ENCODE measurements at places on chromosomes 4 and X.

GRCh38 chr4:36772154-36772516, 472.4 kb upstream of the NWD2 start:
- no peak for DNase-seq

- DNase-seq: no peak
Observed at GRCh38 chrX:10326578-10326977, 169.8 kb downstream of the CLCN4 start.

DNA sequence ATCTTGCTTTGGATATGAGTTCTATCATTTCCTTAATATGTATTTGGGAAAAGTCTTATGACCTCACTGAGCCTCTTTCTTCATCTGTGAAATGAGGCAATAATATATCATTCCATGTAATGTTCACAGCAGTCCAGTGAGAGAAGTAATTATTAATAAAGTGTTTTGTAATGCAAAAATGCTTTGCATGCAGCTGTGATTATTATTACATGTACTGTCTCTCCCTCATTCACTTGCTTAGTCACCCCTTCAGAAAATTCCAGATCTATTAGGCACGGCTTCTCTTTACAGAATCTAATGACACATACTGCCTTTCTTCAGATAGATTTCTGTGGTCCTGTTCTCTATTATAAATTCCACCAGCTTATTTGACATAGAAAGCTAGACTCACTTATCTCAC, 53.5 kb upstream of the FGF13 start:
- no peak for DNase-seq

DNA sequence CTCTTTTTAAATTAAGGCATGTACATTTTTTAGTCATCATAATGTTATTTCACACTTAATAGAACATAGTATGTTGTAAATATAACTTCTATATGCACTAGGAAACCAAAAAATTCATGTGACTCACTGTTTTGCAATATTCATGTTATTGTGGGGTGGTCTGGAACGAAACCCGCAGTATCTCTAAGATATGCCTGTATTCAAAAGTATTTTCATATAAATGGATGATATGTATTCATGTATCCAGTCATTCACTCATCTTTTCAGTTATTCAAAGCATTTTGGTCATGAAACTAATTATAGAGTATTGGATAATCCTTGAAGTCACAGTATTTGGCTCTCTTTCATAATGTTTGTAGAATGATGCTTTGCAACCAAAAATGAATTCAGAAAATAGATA, 168.1 kb downstream of the HS6ST2 start:
- DNase-seq: no peak

GRCh38 chrX:129323115-129323514, 200.2 kb downstream of the SMARCA1 start:
- no peak for DNase-seq

- DNase-seq: no peak
Observed at GRCh38 chrX:133516686-133517085, 101.4 kb upstream of the GPC4 start.

GRCh38 chr4:15012017-15012788, 9.9 kb downstream of the CPEB2 start:
- no peak for DNase-seq

GRCh38 chr4:38601244-38601915, 62.6 kb upstream of the KLF3 start:
- no peak for DNase-seq

DNA sequence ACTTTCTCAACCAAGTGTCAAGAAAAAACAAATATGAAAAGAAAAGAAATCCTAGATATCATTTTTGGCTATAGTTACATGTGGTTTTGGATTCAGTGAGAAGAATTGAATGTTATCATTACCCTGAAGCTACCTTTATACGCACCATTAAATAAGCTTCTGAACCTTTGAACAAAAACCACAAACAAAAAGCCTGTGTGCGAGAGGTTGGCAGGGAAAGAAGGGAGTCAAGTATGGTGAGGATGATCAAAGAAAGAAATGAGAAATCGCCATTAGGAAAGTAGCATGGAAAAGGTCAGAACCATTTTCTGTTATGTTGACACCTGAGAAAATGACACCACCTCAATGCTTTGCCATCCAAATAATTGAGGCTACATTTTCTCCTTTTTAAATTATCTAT, 1.2 kb upstream of the SLC7A11 start:
- DNase-seq: no peak

DNA sequence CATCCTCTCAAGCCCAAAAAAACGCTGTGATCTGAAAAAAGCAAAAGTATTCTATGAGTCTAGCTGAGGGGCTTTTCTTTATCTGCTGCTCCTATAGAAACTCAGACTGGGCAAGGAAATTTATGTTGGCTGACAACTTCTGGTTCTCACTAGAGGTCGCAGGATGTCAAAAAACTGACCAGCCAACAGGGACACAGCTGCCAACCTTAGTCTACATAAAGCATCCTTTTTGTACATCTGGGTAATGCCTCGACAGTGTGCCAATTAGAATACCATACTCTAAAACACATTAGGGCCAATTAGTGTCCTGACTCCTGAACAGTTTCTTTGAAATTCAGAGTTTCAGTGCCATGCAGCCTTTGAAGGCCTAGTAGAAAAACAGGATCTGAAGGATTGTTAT, 8.8 kb upstream of the TLL1 start:
- no peak for DNase-seq

DNA sequence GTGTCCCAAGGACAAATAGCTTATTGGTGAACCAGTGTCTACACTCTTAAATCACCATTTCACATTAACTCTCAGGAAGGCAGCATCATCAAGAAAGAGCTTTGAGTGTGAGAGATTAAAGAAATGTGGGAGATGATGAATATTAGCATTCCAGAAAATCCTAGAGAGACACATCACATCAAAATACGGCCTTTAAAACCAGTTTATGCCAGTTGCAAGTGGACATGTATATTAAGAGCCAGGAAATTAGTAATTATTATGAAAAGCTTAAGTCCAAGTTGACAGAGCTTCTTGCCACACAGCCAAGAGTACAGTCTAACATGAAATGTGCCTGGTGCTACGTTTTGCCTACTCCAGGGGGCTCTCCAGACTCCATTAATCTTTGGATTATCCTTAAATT, 503.0 kb upstream of the BOD1L1 start:
- no peak for DNase-seq

GRCh38 chrX:53318766-53319353, 37.5 kb upstream of the IQSEC2 start:
- DNase-seq: no peak

DNA sequence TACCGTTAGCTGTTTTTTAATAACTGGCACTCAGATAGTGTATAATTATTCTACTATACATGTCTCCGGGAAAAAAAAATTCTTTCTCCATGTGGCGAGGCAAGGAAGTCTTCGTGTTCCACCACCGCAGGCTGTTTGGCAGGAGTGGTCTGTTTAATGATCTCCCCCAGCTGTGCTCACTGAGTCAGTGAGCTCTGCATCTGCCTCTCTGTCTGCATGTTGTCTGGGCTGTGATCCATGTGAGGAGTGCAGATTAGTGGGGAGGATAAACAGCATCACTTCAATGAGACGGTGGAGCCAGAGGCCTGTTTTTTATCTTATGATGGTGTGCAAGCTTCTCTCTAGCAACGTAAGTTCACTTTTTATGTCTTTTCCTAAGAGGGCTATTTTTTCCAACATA, 69.8 kb downstream of the RPS3A start:
- DNase-seq: peak; percentile 82

DNA sequence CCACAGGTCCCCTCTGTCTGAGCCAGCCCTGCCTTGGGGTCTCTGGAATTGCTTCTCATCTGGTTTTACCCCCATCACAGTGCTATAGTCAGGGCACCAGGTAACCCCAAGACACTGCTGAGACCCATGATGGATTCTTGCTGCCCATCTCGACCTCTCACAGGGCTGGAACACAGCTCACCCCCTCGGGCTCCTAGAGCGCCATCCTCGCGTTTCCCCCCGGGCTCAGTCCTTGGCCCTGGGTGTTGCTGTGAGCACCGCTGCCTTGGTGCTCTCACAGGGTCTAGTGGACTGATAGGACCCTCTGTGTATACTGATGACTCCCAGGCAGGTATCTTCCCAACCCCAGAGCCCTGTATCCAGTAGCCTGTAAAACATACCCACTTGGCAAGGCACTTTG, 8.8 kb downstream of the MAEA start:
- DNase-seq: no peak

DNA sequence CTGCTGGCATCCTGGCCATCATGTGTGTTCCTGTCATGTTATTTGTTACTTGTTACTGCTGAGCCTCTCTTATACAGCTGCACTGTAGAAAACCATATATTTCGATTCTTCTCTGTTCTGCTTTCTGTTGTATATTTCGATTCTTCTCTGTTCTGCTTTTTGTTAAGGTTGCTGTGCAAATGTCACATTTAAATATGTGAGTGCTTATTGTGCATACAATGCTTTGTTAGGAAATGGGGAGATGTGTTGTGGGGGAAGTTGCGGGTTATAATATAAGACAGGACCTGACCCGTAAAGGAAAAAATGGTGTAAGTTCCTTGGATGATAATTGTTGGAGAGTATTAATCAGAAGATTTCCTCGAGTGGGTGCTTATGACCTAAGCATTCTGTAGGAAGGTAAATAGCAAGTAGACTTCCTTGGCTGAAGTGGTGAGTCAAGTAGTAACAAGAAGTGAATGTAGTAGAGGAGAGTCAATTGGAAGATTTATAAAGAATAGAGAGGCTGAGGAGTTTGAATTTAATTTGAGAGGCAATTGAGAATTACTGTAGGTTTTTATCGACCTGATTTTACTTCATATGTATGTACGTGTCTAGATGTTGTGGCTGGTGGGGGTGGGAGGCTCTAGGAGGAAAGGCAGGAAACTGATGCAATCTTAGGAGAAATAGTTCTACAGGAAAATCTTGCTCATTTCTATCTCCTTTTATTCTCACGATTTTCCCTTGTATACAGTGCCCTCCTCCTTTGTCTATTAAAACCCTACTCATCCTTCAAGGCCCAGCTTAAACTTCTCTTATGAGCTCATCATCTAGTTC, 8.5 kb downstream of the OGT start:
- no peak for DNase-seq

DNA sequence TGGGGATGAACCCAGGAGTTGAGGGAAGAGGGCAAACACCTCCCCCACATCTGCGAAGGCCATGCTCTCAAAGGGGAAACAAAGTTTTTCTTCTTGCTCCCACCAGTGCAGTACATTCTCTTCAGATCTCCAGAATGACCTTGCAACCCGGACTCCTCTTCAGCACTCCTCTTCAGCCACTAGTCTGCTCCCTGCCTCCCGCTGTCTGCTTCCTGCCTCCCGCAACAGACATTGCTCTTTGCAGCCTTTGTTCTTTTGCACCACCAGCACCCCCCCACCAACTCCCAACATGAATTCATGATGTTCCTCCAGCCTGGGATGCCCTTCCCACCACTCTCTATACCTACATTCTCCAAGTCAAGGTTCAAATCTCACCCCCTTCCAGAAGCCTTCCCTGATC, 32.1 kb downstream of the UTP14A start:
- DNase-seq: no peak

DNA sequence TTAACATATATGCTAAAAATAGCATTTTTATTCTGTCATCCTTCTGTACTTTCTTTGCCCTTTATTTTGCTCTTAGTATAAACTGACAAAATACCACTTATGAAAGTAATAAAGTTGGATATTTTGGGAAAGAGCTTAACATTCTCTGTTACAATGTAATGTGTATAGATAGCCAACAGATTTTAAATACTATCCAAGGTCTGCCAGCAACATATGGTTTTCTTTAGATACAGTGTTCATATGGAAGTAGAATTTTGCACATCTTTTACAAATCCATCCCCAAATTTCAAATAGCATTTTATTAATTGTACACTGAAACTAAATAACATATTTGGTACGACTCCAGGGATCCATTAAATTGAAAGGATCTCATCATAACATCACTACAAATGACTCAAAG, 268.6 kb upstream of the PCDH18 start:
- no peak for DNase-seq

GRCh38 chr4:103010804-103011203, 8.7 kb downstream of the SLC9B1 start:
- no peak for DNase-seq

DNA sequence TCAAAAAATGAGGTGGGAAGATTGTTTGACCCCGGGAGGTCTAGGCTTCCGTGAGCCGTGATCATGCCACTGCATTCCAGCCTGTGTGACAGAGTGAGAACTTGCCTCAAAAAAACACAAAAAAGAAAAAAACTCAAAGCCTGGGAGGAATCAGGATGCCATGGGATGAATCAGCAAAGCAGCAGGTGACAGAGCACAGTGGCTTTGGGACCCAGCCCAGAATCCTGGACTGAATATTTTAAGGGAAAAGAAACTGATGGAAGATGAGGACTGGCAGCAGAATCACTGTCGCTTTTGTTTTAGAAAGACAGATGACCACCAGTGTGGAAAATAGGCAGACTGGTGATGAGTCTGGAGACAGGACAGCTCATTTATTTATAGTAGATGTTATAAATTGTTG, 16.6 kb downstream of the S100G start:
- DNase-seq: no peak

- no peak for DNase-seq
Observed at GRCh38 chrX:123173833-123174232, 10.2 kb upstream of the GRIA3 start.

DNA sequence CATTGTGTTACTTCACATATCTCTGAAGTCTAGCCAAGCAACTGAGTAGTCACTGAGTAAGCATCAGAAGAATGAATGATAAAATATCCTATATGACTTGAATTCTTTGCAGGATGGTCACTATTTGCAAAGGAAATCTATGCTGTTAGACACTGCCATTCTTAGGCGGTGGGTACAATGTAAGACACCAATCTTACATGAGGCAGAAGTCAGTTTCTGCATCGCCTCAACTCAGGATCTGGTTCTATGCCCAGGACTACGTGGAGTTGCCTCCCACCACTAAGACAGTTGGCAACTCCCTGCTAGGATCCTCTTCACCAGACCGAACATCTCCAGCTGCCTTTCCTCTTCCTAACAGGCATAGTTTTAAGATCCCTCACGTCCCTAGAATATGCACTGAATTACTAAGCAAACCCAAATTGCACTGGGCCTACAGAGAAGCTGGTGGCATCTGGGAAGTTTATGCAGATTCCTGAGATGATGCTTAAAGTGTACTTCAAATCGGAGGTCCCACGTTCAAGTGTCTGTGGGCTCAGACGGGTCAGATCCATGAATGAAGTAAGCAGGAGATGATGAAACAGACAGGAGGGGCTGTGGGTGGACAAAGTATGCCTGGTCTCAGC, 45.6 kb downstream of the SEL1L3 start:
- no peak for DNase-seq

DNA sequence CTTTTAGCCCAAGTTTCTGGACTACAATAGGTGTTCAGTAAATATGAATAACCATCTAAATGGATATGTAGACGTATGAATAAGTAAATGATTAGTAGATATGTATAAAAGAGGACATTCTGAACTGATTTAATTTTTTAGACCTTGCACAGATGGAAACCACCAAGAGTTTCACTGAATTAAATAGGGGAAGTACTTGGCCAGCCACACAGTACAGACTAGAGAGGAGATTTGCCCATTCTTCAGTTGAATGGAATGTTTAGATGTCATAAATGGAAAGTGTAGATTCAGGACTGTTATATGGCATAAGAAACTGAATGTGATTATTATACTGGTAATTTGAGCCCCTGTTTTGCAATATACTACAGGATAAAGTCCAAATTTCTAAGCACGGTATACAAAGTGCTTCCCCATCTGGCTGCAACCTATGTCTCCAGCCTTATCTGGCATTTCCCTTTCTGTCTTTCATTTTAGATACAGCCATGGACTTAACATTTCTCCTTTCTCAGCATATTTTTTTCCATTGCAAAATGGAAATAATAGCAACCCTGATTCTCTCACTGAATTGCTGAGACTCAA, 137.8 kb upstream of the HS3ST1 start:
- DNase-seq: no peak

All from brain pericyte (primary cell).